ENCODE measurements at places on chromosomes 13 and 19. TPM values are rescaled to one million over a fixed set of nuclear protein-coding genes. Genes with fewer than 3 reads are reported as not detected.

Gene ZNF382
- 11.0 TPM for total RNA-seq

Gene LGI4
- total RNA-seq = 7.5 TPM

Gene ENOX1
- total RNA-seq = 4.9 TPM

Gene ZNF578
- total RNA-seq = 3.7 TPM

- DNase-seq = no peak
Observed at GRCh38 chr13:98039964-98040363, 86.5 kb downstream of the IPO5 start.

DNA sequence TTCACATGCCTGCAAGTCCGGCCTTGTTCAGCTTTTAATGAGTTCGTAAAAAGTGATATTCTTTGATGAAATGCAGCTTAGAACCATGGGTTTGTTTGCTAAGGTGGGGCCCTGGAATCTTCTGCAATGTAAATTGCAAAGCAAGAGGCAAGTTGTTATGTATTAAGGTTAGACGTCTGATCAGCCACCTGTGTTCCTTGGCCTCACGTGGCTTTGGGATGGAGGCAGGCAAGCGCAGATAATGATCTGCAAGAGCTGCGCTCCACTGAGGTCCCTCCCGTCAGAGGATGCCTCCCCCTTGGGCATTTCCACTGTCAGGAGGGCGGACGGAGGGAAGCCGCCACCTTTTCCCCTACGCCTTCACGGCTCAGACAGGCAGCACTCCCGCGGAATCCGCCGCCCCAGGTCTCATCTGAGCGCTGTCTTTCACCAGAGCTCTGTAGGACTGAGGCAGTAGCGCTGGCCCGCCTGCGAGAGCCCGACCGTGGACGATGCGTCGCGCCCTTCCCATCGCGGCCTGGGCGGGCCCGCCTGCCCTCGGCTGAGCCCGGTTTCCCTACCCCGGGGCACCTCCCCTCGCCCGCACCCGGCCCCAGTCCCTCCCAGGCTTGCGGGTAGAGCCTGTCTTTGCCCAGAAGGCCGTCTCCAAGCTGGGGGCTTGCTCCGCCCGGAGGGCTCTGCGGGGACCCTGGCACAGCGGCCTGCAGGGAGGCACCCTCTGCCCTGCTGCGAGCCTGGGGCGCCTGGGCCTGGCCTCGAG is 110.9 kb downstream of the CRYL1 start:
- peak; percentile 73 for DNase-seq

- DNase-seq = no peak
Observed at GRCh38 chr19:5587661-5588060, 19.9 kb upstream of the TINCR start.

GRCh38 chr19:873084-873483 is 13.6 kb downstream of the CFD start:
- no peak for DNase-seq

DNA sequence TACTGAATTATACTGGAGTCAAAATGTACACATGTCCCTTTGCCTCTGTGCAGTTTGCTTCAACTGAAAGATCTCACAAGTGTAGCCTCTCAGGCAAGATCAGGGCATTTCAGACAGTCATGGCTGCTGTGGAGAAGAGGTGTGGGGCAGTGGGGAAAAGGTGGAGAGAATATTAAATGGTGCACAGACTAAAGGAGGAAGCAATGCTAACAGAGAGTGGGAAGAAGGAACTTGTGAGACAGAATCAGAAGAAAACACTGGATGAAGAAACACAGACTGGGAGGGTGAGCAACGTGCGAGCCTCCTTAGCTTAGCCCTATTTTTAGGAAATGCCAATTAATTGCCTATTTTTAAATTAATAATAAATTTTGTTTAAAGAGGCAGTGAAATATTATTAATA is 49.6 kb upstream of the RAP2A start:
- no peak for DNase-seq

- no peak for DNase-seq
Observed at GRCh38 chr19:29325241-29325975, 112.5 kb upstream of the UQCRFS1 start.

- peak; percentile 78 for DNase-seq
Observed at GRCh38 chr19:12757544-12758274, 6.1 kb downstream of the BEST2 start.

GRCh38 chr19:8325454-8325853 is 4.2 kb downstream of the RPS28 start:
- DNase-seq = no peak

- DNase-seq = no peak
Observed at GRCh38 chr13:34207334-34207733, 389.4 kb downstream of the RFC3 start.

GRCh38 chr13:97976610-97977521 is 23.4 kb downstream of the IPO5 start:
- peak; percentile 32 for DNase-seq
